ENCODE measurements at places on chromosomes 11 and 22.

- DNase-seq: no peak
Observed at GRCh38 chr11:132876239-132876638, 656.1 kb downstream of the OPCML start.

DNA sequence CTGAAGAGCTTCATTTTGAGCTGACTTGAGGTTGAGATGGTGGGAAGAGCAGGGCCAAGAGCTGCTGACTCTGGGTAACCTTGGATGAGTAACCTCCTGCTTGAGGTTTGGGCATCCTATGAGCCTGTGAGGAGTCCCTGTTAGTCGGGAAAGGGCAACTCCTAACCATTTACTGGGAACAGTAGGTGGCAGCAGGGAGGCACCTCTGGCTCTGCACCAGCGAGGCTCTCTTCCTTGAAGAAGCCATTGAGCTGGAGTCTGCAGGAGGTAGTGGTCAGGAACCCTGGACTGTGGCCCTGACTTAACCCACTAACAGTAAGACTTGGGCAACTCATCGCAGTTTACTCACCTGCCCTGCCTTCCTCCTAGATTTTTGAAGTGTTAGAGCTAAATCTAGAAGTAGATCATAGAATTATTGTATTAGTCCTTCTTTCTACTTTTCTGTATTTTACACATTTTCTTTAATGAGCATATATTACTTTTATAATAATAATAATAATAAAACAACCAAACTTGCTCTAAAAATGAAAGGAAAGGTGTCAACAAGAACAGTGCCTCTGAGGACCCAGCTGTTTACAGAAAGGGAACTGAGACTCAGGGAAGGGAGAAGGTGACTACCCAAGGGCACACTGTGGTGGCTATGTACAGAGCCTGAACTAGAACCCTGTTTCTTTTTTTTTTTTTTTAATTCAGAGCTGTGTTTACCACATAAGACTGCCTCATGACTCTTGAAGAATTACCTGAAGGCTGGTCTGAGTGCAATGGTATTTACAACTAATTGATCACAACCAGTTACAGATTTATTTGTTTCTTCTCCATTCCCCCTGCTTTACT, 47.5 kb downstream of the MEI1 start:
- DNase-seq: peak; percentile 79

GRCh38 chr22:37345863-37346504, 63.7 kb downstream of the CYTH4 start:
- DNase-seq: no peak

DNA sequence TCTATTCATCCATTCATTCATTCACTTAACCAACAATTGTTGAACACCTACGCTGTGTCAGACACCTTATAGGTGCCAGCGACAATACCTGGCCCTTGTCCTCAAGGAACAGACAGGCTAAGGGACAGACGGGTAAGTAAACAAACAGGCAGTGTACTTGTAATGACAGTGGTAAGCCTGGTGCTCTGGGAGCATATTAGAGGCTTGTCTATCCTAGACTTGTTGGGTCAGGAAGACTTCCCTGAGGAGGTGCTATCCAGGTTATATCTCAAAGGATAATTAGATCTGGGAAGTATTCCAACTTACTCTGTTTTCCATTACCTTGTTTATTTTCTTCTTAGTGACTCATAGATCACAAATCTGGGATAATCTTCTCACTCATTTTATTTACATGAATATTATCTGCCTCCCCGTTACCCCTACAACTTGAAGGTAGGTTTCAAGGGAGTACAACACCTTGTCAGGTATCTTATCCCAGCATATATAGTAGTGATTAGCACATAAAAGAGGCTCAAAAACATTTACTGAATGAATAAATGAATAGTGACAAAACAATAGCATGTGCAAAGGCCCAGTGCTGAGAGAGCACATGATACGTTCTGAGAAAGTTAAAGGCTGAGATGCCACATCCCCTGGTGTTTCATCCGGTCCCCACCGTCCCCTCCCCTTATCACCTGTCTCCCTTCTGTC, 75.3 kb upstream of the NCAM1 start:
- DNase-seq: no peak

DNA sequence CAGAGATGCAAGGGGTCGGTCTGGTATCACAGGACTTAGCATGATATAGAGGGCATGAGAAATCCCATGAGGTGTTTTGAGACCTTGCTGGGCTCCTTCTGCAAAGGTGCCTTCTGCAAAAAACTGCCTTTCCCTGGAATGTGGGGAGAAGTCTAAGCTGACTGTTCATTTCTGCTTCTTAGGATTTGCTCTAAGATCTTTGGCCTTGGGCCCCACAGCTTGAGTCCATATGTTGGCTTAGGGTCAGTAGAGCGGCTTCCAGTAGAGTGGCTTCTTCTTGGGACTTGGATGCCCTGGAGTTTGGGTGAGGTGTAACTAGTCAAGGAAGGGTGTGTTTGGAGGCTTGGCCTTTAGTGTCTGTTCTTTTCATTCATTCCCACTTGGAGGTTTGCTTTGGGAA, 37.0 kb downstream of the AMPD3 start:
- DNase-seq: no peak

- peak; percentile 7 for DNase-seq
Observed at GRCh38 chr22:35258191-35258988, 1.1 kb downstream of the HMGXB4 start.

DNA sequence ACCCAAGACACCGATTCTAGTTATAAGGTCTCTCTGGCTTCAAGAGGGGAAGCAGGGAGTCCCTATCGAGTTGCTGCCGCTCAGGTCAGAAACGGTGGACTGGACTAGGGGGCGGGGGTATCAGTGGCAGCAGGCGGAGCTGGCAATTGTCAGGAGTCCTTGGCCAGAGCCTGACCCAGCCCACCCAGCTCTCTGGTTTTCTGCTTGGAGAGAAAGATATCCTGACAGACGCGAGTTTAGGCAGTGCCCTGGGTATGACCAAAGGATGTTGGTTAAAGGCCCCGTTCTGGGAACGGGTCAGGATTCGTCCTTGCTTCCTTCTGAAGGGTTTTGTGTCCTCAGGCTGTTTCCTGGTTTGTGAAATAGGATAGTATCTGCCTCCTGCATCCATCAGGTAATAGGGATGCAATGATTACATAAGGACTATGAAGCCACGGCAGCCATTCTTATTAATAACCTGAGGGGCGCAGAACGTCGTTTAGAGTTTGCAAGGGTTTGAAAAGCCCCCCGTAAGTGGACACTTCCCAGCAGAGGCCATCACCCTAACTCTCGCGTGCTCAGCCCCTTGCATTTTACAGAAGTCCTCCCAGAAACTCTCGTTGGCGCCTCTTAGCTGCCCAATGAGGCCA, 700 bp upstream of the DEPDC5 start:
- no peak for DNase-seq

- no peak for DNase-seq
Observed at GRCh38 chr11:33658195-33658900, 42.3 kb downstream of the C11orf91 start.

GRCh38 chr11:91792779-91793262, 431.8 kb upstream of the FAT3 start:
- DNase-seq: no peak

GRCh38 chr22:31861226-31861840, 83.0 kb upstream of the YWHAH start:
- DNase-seq: no peak

- no peak for DNase-seq
Observed at GRCh38 chr22:19579880-19580279, 55.7 kb upstream of the CLDN5 start.

GRCh38 chr11:130043575-130043974, 26.1 kb upstream of the APLP2 start:
- DNase-seq: no peak

- DNase-seq: no peak
Observed at GRCh38 chr11:31822927-31823643, 12.0 kb upstream of the PAX6 start.

GRCh38 chr22:38725900-38726655, 20.3 kb downstream of the GTPBP1 start:
- DNase-seq: no peak

GRCh38 chr11:97019754-97020153, 629.9 kb downstream of the JRKL start:
- no peak for DNase-seq

GRCh38 chr22:24420072-24420976, 7.1 kb upstream of the ADORA2A start:
- DNase-seq: no peak

- no peak for DNase-seq
Observed at GRCh38 chr22:21041937-21042336, 3.8 kb upstream of the LRRC74B start.

DNA sequence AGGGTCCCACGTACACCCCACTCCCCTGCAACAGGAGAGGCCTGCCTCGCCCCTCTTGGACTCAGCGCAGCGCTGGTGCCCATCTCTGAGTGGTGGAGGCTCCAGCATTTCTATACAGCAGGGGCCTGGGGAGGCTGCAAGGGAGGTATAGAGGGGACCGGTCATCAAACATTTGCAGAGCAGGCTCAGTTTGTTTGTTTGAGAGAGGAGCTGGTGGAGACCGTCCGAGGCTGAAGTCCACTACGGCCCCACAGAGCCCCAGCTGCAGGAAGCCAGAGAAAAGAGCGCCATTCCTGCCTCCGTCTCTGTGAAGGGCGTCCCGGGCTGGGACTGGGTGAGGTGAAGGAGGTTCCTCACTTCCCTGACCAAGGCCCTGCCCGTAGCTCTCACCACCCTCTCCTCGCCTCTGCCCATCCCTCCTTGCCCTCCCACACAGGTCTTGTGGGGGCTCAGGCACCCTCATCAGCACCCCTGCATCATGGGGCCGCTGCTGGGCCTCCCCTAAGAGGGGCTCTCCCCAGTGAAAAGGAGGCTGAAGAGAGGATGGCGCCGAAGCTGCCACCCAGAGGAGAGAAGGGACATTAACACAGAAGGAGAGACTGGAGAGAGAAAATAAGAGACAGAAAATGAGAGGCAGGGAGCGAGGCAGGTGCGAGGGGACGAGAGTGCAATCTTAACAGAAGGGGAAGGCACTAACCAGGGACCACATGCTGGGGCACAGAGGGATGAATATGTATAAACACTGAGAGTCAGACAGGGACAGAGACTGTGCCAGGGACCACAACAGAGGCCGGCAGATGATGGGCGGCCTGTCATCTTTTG, 24.5 kb downstream of the RPUSD4 start:
- no peak for DNase-seq

DNA sequence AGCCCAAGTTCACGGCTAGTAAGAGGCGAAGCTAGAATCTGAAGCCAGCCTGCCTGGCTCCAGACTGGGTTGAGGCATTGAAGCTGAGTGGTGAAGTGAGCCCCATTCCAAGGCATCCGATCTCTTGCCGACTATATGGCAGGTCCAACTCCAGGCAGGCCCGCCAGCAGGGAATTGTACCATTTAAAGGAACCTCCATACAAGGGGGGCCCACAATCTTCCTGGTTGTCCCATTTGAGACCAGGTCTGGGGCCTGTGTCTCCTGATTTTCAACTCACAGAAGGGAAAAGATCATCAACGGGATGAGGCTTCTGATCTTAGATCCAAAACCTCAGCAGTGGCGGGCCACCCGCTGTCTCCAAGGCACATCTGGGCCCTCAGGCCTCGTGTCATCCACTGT, 4.1 kb downstream of the SCN2B start:
- no peak for DNase-seq

GRCh38 chr11:32659672-32660071, 76.0 kb downstream of the EIF3M start:
- DNase-seq: no peak

DNA sequence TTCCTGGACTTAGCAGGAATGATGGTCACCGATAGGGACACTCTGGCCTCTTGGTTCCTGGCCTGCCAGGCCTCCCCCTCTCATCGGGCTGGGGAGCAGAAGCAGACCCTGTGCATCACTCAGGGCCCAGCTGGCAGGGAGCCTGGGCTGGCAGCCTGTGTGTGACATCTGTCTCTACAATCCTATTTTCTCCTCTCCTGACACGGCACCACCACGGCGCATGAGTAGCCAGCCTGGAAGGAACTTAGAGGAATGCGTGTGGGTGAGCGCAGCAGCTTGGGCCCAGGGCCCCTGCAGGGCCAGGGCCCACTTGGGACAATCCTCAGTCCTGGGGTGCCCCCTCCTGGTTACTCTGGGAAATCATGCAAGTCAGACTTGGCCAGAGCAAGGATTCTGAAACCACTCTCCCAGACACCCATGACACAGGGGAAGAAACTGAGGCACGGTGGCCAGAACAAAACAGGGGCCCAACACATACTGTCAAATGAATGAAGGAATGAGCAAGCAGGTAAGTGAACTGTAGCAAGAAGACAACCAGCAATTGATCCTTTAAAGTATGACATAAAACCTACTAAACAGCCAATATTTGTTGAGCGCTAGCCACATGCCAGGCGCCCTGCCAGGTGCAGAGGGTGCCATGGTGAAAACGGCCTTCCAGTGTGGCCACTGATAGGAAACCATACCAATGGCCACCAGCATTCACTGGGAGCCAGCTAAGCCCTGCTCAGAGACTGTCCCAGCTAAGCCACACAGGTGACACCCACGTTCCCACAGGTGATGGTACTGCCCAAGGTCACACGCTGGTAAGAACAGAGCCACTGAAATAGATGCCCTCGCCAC, 13.3 kb downstream of the RSPH14 start:
- peak; percentile 61 for DNase-seq

DNA sequence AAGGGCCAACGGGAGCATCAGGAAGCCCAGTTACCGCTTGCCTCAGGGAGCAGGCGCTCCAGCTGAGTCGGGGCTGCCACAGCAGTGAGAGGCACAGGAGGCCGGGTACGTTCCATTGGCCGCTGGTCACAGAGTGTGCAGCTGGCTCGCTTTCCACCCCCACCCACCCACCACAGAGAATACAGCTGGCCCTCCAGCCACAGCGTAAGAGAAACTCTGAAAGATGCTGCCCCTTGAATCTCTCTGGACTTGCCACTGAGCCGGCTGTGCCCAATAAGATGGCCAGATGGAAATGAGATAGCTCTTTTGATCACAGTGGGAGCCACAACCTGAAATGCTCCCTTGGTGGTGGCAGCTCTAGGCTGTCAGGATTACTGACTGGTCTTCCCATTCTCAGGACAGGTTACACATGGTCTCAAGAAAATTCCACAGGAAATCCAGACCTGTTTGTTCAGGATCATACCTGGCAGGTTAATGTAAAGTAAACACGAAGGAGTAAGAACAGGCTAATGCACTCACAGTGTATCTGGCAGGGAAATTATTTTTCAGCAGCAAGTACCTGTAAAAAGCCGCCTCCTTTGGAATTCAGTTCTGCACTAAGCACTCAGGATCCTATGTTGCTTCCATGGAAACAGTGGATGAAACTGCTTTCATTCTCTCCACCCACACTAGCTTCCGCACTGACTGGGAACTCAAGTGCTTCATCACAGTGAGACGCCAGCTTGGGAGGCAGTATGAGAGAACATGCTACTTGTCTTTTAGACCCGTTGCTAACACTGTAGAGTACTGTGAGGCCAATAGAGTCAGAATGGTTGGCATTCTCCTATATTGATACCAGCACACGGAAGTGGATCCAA, 16.5 kb downstream of the SIAE start:
- no peak for DNase-seq

GRCh38 chr11:3904228-3904627, 48.8 kb downstream of the STIM1 start:
- no peak for DNase-seq

- DNase-seq: no peak
Observed at GRCh38 chr11:47773882-47774281, 6.7 kb upstream of the FNBP4 start.

- no peak for DNase-seq
Observed at GRCh38 chr11:126231725-126232459, 20.3 kb downstream of the FAM118B start.

GRCh38 chr11:15501566-15501965, 386.8 kb downstream of the INSC start:
- no peak for DNase-seq
